ENCODE measurements at places on chromosomes 7 and 10. TPM values are rescaled to one million over a fixed set of nuclear protein-coding genes. Genes with fewer than 3 reads are reported as not detected.

PLPP4 gene
- 0.27 TPM for total RNA-seq

FANK1 gene
- total RNA-seq, result 0.43 TPM

TMEM196 gene
- total RNA-seq, result not detected

NACAD gene
- total RNA-seq, result 5.3 TPM

CALHM1 gene
- total RNA-seq, result not detected

VSTM4 gene
- total RNA-seq, result 24.4 TPM

BBIP1 gene
- 31.1 TPM for total RNA-seq

SPDYE3 gene
- not detected for total RNA-seq

C10orf90 gene
- total RNA-seq, result not detected

PSMG3 gene
- 12.1 TPM for total RNA-seq

TMEM140 gene
- 15.2 TPM for total RNA-seq

PTPN20 gene
- total RNA-seq, result 16.3 TPM

GPRIN2 gene
- not detected for total RNA-seq

CASP7 gene
- total RNA-seq, result 5.9 TPM

IGF2BP3 gene
- 0.16 TPM for total RNA-seq
